Stromal cell of bone marrow (primary cell): ENCODE measurements at places on chromosomes 12 and 14.
A peak's percentile ranks its signal among the peaks of the same experiment; 100 is the strongest.

DNA sequence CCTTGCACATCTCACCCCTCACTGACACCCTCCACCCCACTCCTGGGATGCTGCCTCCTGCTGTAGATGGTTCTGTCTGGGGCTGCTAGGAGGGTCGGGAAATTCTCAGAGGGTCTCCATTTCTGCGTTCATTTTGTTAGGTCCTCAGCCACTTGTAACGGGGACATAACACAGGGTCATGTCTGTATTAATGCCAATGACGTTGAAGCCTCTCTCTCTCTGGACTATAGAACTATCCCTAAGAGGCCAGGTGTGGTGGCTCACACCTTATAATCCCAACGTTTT is 14.6 kb downstream of the SIVA1 start:
- no peak for DNase-seq

DNA sequence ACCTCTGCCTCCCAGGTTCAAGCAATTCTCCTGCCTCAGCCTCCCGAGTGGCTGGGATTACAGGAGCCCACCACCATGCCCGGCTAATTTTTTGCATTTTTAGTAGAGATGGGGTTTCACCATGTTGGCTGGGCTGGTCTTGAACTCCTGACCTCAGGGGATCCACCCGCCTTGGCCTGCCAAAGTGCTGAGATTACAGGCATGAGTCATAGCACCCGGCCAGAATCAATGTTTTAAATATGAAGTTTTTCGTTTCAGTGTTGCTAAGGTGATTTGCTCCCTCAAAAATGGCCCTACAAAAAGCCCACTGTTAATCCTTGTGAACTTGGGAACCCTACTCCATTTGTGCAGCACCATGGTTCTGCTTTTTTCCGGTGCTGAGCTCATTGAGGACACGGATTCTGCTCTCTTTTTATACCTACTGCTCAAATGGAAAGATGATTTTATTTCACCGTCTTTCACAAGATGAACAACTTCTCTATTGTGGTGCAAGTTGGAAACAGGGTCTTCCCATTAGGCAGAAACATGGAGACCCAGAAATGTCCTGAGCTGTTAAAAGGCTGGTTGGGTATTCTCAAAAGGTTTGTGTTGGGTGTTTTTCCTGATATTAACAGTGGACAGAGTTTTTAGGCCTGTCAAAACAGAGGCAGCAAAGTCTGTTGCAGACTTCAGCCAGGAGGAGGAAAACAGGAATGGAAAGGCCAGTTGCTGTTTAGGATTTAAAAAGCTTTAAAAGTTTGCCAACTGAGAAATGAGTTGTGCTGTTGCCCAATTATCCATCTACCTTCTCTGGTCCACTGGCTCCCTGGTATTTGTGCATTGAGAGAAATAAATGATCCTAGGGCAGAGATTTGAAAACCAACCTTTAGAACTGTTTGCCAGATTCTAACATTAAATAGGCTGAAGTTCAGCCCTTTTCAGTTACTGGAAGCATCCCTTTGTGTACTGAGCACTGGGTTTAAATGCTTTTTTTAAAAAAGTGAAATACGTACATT is 85.8 kb downstream of the ATP23 start:
- DNase-seq, result no peak

DNA sequence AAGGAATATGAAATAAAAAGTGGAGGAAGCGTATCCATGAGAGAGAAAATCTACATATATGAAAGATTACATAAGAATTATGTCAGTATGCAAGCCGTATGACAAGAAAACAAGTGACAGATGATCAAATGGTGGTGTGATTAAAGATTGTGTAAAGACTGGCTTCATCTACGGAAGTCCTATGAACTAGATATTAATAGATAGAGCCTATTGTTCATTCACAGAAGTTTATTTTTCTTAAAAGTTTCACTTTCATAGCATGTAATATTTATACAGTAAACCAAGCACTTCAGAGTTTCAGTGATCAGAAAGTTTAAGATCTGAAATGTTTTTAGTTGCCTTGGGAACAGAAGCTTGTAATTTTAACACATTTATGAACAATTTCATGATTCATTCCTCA is 84.5 kb downstream of the VRK1 start:
- no peak for DNase-seq

DNA sequence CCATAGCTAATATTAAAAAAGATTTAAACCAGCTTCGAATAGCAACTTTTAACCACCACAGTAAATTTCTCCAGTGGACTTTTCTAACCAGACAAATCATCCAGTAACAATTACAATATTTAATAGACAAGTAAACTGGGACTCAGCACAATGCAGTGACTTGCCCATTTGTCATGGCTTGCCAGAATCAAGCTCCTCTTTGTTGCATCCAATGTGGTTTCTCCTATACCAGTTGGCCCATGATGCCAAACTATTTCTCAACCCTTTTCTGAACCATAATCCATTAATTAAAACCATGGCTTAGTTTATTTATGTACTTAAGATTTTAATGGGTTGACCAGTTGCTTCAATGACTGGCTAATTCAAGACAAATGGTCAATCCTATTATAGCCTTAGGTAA is 64.4 kb downstream of the DIO2 start:
- no peak for DNase-seq

- DNase-seq, result peak; percentile 69
Measured at GRCh38 chr12:11877869-11878780, 192.6 kb upstream of the BCL2L14 start.

GRCh38 chr12:125794401-125794800 is 729.2 kb downstream of the AACS start:
- DNase-seq, result no peak

DNA sequence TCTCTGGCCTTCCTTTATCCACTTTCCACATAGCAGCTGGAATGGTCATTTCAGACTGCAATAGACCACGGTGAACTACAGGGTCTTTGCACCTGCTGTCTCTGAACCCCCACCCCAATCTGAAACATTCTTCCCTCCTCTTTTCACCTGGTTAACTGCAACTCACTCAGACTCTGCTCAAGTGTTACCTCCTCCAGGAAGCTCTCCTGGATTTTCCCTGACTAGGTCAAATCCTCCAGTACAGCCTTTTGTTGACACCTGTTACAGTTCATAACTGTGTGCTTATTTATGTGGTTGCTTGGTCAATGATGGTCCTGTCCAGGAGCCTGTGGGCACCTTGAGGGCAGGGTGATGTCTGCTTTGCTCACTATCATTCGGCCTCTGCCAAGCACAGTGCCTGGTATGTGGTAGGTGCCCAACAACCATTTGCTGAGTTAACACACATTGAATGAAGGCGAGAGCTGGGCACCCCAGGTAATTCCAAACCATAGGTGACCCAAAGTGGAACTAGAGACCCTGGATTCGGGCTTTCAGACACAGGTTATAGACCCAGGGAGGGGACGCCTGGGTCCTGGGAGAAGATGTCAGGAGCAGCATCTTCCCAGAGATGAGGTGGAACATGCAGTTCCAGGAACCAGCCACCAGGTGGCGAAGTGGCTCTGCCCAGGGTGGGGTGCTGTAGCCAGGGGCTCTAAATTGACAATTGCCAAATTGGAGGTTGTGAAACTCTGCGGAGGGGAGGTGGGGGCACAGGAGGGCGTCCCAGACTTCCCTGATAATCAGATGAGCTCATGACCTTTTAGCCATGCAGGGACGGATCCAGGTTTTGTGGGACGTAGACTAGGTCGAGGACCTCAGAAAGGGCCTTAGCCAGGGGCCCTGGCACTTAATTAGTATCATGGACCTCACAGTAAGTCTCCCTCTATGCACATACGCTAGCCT is 28.1 kb downstream of the TRPV4 start:
- peak; percentile 18 for DNase-seq

- DNase-seq, result peak; percentile 30
Measured at GRCh38 chr12:52521568-52522266, 1.5 kb upstream of the KRT5 start.

GRCh38 chr14:77562681-77563080 is 53.8 kb downstream of the SPTLC2 start:
- peak; percentile 87 for DNase-seq

DNA sequence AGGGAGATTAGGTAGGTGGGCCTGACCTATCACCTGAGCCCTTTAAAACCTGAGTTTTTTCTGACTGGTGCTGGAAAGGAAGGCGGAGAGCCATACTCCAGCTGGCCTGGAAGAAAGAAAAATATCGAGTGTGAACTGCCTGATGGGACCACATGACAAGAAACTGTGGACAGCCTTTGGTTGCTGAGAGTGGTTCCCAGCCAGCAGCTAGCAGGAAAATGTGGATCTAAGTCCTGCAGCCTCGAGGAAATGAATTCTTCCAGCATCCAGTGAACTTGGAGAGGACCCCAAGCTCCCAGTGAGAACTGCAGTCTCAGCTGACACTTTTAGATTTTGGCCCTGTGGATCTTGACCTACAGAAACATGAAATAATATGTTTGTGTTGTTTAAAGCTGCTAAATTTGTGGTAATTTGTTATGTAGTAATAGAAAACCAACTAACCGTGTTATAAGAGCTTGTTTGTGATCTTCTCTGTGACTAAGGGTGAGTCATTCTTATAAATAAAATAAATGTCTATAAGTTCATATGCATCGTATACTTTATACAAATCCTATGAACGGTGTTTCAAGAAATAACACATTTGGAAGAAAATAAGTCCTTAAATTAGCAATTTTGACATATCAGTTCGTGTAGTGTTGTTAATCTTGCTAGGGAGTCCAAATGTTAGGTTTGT is 359.6 kb downstream of the BMP4 start:
- DNase-seq, result no peak

GRCh38 chr14:76509311-76509710 is 133.4 kb downstream of the ESRRB start:
- DNase-seq, result no peak

GRCh38 chr12:76591476-76591875 is 31.9 kb upstream of the OSBPL8 start:
- DNase-seq, result peak; percentile 68

DNA sequence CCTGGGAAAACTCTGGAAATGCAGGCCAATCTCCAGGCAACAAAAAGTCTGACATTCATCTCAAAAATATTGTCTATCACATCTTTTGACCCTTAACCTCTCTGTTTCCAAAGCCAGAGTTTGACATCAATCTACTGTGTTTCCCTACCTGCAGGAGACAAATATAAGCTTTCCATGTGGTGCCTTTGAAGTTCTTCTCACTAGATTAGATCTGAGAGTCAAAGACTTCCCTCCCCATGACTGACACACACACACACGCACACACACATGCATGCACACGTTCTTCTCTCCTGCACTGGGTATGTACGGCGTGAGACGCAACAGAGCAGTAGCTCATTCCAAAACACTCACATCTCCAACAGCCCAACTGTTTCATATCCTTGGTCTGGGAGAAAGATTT is 8.1 kb upstream of the ITPR2 start:
- no peak for DNase-seq

- no peak for DNase-seq
Measured at GRCh38 chr12:7039403-7039802, 21.1 kb upstream of the C1S start.

DNA sequence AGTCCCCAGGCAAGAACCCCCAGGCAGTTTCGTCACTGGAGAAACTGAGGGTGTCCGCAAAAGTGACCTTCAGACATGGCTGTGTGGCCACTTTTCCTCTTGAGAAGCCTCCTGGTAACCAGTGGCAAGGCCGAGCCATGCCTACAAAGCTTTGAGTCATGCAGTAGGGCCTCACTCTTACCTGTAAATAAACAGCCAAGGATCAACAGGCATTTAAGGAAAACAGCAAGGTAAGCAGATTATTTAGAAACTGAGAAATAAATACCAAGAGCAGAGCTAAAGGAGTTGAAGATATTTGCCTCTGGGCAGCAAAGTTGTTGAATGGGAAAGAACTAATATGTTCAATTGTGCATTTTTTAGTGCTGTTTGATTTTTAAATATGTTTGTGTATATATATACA is 141.0 kb upstream of the BCL2L14 start:
- no peak for DNase-seq

DNA sequence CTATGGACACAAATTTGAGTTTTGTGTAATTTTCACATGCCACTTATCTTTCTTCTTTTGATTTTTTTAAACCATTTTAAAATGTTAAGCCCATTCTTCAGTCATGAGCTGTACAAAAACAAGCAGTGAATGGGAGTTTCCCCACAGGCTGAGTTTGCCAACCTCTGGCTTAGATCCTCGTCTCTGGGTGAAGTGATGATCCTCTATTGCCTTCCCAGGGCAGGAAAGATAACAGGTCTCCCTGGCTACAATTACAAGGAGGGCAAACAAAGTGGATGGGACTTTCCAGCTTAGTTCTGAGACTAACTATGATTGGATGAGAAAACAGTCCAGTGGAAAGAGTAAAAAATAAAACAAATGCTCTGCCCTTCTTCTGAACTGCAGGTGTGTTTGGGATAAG is 203.7 kb downstream of the SPTSSA start:
- DNase-seq, result peak; percentile 28

- no peak for DNase-seq
Measured at GRCh38 chr12:123958876-123959275, 13.8 kb downstream of the CCDC92 start.

DNA sequence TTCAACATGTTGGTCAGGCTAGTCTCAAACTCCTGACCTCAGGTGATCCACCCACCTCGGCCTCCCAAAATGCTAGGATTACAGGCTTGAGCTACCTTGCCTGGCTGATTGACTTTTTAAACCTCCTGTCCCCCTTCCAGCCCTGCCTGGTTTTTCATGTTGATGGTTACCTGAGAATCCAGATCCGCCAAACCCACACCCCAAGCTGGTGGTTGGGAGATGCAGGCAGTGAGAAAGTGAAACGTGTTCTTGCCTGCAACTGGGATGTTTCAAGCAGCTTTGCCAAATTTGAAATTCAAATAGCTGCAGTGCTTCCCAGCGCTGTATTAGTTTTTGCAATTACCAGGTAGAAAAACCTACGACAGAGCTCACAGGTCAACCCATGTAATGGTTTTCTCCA is 238.3 kb upstream of the PWP1 start:
- DNase-seq, result no peak
